ENCODE measurements at places on chromosomes 6 and 20.

DNA sequence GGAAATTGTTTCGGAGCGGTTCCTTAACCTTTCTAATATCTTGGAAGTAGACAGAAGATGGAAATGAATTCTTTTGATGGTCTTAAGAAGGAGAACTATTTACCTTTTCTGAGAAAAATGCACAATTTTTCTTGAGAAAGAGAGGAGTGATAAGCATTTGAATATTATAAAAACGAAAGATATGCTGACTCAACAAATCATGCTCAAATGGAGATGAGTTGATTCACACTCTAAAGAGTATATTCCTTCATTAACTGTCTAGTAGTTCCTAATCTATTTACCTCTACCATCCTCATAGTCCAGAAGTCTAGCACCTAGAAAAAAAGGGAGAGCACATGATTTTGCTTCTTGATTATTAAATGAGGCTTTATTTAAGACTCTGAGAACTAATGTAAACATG lies 4.1 kb downstream of the TSBP1 start:
- no peak for DNase-seq

DNA sequence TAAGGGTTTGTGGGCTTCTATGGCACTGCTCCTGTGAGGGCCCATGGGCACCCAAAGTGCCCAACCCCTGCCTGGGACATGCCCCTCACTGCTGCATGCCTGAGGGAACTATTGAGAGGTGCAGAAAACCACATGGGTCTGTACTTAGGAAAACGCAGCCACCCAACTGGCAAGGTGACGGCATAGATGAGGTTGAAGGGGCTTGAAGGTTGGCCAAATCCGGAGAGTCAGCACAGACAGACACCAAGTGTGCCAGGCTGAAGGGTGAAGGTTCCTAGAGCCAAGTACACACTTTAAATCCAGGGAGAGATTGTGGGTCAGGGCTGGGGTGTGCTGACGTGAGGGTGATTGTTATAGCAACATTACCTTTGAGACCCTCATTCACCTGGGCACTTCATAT lies 6.2 kb downstream of the BANF2 start:
- no peak for DNase-seq

GRCh38 chr20:20371681-20372080 lies 3.8 kb downstream of the INSM1 start:
- no peak for DNase-seq

DNA sequence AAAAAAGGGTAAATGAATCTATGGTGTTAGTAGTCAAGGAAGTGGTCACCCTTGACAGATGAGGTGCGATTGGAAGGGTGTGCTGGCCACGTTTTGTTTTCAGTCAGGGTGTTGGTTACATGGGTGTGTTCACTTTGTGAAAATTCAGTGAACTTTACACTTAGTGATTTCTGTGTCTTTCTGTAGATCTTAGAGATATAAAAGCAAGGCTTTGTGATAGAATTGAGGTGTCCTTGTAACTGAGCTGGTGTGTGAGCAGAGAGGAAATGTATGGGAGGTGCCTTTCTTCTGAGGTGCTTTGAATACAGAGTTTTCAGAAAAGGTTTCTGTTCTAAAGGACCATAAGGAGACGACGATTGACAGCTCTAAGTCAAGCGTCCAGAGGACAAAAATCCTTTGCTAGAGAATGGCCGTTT lies 90.5 kb downstream of the SAMD3 start:
- peak; percentile 44 for DNase-seq

DNA sequence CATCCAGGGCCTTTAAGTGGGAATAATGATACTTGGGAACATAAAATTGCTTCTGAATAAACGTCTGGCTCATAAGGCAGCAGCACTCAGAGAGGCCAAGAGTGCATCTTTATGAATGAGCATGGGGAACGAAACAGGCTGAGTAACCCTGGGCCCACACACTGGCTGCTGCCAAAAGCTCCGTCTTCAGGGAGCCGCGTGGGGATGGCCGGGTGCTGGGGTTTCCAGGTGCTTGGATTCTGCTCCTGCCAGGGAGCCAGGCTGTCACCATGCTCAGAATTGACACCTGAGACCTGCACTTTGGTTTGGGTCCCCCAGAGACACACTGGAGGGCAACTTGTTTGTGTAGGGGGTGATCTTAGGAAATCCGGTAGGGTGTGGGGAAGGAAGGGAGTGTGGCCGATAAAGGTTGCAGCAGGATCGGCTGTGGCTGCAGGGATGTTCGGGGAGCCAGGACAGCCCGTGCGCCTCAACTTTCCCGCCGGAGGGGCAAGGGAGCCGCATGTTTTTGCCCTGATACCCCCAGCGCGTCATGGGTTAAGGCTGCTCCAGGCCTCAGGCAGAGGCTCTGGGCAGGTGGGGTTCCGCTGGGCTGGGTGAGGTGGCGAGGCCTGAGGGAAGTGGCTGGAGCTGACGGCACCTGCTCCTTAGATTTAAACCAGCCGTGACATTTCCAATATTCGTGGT lies 101.8 kb downstream of the YTHDF1 start:
- no peak for DNase-seq

DNA sequence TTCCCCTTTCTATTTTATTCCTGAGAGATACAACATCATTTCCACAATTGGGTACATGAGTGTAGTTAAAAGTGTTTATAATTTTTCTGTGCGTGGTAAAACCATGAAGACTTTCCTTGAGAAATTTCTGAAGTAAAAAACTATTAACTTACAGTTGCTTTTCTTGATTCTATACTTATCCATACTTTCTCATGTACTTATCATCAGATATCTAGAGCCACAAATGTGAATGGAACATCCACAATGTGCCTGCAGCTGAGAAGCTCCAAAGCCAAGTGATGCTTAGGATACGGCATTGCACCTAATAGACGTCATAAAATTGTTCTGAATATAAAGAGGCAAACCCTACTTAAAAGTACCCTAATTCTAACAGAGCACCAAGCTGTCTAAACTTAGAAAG lies 2.9 kb downstream of the FILIP1 start:
- no peak for DNase-seq

All from activated naive CD4-positive, alpha-beta T cell treated with Interleukin-2 at 50 U/mL for 16 hours (primary cell).